ENCODE measurements at places on chromosomes 5 and 9.

DNA sequence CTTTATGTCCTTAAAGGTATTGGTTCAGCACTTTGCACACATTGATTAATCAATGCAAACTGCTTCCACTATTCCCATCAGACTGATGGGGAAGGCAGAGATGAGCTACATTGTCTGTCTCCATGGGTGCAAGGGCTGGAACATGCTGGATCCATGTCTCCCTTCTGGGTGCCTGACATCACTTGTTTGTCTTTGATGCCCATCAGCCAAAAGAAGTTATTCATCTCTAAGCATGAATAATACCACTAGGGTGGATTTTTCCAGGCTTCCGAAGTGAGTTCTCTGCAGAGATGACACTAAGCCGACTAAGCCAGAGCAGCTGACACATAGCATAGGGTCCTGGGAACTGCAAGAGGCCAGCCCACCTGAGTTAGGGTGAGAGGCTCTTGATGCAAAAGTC is 8.7 kb downstream of the FGF1 start:
- DNase-seq, result no peak

DNA sequence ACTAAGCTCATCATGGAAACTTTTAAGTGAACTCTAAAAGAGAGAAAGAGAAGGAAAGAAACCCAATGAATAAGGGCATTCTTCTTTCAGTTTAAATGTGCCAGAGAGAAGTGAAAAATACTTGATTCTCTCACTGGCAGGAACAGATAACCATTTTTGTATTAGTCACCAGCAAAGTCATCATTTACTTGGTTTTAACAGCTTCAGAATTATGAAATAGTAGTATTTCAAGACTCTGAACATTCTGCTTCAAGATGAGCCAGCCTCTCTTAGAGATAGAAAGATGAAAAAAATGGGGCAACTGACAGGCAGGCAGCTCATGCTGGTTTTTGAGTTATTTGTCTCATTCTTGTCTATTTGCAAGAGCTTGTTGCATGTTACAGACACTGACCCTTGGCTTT is 103.5 kb downstream of the GCNT1 start:
- no peak for DNase-seq

GRCh38 chr9:125487842-125488241 is 219.2 kb downstream of the MAPKAP1 start:
- DNase-seq, result no peak

DNA sequence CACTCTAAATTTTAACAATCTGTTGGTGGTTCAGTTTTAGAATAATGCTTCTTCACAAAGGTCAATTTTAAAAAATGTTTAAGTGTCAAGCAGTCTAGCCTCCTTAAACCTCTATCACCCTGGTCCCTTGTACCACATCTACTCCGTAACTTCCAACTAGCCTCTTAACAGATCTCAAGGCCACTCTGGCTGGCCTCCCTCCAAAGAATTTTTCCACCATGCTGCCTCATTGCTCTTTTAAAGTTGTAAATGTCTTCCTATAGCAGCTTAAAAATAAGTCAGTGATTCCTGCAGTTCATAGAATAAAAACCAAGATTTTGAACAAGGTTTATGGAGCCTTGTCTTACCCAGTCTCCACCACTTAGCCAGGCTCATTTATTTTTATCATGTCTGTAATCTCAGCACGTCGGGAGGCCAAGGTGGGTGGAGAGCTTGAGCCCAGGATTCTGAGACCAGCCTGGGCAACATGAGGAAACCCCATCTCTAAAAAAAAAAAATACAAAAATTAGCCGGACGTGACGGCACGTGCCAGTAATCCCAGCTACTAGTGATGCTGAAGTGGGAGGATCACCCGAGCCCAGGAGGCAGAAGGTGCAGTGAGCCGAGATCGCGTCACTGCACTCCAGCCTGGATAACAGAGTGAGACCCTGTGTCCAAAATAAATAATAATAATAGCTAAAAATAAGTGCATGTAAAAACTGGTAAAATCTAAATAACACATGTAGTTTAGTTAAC is 924.9 kb upstream of the DMAC1 start:
- DNase-seq, result no peak

DNA sequence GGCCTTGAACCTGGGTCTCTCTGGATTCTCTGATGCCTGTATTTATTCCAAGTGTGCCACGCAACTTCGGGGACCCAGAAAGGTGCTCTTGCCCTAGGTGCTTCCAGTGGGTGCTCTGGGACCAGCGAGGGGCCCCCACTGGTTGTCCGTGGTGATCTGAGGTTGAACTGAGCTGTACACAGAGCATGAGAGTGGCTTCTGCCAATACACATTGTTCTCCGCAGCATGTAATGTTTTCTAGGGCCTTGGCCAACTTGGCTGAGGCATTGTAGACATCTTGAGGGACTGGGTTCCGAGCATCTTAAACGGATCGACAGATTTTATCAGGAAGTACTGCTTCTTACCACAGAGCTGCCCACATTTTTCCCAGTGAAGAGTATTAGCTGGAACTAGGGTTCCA is 117.9 kb downstream of the MTX3 start:
- no peak for DNase-seq

DNA sequence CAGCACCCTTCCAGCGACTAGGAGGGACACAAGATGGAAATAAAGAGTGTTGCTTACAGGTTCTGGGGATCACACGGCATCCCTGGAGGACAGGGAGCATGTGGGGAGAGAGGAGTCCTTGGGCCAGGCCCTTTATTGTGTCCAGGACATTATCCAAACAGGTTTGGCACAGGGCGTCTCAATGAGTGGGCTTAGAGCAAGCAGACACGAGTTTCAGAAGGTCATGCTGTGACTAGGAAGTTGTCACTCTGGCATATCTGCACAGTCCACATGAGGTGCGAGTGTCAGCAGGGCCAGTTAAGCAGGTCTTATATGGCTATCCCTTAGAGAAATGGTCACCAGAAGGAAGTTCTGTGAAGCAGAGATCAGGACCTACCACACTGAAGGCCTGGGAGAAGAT is 174.5 kb upstream of the OTULINL start:
- no peak for DNase-seq

GRCh38 chr5:172837640-172838039 is 3.6 kb downstream of the ERGIC1 start:
- no peak for DNase-seq

GRCh38 chr5:125301711-125302110 is 555.3 kb upstream of the ZNF608 start:
- no peak for DNase-seq

DNA sequence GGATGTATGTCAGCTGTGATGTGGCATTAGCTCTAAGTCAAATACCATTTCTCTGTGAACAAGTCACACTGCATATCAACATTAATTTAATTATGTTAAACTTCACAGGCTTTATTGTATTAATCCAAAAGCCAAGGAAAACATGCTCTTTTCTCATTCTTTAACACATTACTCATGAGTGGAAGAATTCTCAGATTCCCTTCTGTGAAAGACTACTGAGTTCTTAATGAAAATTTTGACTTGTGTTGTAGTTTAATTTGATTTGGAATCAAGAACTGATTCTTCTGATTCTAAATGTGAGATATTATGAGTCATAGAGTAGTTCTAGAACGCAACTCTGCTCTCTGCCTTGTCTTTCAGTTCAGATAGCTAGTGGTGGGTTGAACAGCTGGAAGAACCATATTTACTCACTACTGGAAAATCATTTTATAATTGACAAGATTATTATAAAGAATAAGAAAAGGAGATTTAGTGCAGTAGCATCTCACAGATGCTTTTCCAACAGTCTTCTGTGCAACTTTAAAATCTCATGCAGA is 90.6 kb downstream of the VCAN start:
- DNase-seq, result no peak

DNA sequence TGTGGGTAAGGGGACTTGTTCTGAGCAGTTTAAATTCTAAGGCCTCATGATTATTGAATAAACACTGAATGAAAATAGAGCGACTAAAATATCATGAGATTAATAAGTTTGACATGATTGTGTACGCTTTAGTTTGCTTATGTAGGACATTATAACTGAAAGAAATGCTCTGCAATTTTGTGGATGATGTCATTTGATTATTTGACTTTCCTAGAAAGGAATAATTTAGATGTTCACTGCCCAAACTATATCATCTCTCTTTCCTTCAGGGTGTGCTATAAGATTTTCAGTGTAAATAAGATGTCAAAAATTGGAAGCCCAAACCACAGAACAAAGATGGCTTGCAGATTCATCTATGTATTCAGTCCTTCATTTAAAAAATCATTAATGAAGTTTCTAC is 115.7 kb upstream of the MTAP start:
- no peak for DNase-seq

GRCh38 chr9:37374892-37375291 is 47.6 kb upstream of the GRHPR start:
- DNase-seq, result no peak

- no peak for DNase-seq
These were observed at the start of gene PPIC for GRCh38 chr5:123036391-123037103. Gene PPIC (minus strand): TSS chr5:123036725. CDS start chr5:123036625, 100 bp downstream.

DNA sequence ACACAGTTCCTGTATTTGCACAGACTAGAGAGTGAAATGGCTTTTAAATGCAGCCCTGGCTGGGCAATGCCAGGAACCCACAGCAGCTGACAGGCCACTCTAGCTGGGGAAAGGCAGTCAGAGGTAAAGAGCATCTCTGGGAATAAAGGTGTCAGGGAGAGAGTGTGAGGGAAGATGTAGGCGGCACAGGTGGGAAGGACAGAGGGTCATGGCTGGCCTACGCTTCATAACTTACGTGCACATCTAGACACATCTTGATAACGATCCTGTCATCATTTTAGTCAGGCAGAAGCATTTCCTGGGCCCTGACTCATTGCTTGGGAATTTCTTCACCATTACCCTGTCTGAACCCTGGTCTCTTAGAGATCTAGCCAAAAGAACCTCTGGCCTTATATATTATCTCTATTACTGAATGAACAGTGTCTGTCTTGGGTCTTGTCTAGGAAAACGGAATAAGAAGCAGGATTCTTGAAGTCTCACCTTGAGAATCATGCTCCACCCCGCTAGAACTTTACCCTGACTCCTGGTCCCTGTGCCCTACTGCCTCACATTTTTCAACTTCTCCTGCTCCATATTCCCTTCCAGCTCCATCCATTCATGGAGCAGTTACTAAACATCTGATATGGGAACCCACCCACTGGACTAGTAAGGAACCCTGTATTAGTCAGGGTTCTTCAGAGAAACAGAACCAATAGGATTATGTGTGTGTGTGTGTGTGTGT is 106.4 kb upstream of the ELL2 start:
- no peak for DNase-seq

GRCh38 chr9:81906671-81907070 is 21.6 kb upstream of the SPATA31D4 start:
- DNase-seq, result no peak

- DNase-seq, result no peak
These were observed 485.6 kb downstream of the ZSWIM6 start for GRCh38 chr5:61817472-61818326.

DNA sequence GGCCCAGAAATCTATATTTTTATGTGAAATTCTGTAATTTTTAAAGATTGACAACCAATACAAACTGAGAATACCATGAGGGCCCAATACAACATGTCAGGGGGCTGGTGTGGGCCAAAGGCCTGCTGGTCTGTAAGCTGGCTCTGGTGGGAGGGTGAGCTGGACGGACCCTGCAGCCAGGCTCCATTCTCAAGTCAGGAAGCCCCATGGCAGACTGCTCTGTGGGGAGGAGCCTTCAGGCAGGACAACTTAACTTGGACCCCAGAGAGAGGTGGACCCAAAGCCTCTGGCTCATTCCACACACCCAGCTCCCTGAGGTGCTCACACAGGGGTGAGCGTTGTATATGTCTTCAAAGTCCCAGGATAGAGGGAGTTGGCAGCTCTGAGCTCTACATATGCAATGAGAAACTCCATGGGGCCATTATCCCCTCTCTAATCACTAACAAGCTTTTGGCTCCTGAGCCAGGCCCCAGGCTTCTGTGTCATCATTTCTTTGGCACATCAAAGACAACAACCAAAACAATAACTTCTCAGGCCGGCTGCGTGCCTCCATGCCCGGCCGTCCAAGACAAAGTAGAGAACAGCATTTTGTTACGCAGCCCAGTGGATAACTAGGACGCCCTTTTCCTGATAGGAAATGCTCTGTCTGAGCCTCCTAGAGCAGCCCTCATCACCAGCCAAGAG is 6.4 kb downstream of the SEPTIN8 start:
- no peak for DNase-seq

DNA sequence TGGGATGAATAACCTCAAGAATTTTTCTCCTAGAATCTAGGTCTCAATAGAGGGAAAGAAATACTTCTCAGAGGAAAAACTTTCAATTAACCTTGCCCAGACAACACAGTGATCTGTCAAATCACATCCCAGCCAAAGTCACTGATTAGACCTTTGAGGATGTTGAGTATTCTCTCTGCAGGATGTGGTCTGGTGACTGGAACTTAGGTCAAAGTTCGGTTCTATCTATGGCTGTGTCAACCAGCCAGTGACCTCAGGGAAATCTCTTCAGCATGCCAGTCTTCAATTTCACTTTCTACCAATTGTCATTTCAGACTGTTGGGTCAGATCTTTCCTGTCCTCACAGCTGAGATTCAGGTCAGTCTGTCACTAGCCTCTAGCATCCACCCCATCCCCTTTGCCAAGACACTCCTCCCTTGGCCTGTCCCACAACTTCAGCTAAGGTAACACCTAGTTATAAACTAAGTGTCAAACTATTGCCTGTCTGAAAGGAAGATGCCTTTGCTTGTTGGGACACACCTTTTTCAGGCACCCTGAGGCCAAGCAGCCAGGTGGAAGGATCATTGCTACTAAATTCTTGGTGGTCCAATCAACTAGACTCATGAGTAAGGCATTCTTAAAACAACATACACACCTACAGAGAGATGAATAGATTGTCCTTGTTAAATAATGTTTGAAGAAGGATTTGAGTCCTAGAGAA is 156.3 kb upstream of the FST start:
- DNase-seq, result no peak

- DNase-seq, result no peak
These were observed 287.8 kb downstream of the TLR4 start for GRCh38 chr9:117992006-117992405.
